ENCODE measurements at places on chromosomes 2 and 18.
A peak's percentile ranks its signal among the peaks of the same experiment; 100 is the strongest.

GRCh38 chr18:23266717-23267446 lies 131.6 kb downstream of the CABLES1 start:
- no peak for DNase-seq

DNA sequence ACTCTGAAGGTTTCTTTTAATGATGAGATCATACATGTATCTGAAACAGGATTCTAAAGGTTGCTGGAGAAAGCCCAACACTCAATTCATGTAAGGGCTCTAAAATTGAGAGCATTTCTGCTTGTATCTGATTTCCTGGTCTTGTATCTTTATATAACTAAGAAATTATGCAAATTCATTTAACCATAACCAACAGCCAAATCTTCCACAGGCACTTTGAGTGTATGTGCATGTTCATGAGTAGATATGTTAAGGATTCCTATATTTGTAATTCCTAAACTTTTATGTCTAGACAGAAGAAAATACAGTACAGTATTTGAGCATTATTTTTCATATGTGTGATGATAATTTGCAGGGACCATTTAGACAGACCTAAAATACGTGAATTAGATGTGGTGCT lies 20.4 kb upstream of the PELI1 start:
- DNase-seq, result no peak

- peak; percentile 54 for DNase-seq
These were observed 96.0 kb upstream of the TTC39C start for GRCh38 chr18:23918395-23919032.

DNA sequence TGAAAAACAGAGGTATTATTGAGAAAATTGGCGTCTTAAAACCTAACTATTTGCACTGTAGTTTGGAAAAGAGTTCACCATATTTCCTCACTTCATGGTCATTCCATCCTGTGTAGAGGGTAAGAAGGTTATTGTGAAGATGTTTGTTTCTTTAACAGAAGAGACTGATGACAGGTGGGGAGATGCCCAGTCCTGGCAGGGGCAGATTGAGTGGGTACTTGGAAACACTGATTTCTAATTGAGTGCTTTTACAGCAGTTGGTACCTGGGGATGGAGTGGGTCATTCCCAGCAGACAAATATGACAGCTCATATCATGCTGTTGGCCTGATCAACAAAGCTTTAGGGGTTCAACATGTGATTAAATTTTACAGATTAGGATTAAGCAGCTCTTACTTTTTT lies 67.5 kb downstream of the MYOM1 start:
- DNase-seq, result no peak

GRCh38 chr2:18209934-18210639 lies 331.6 kb downstream of the KCNS3 start:
- no peak for DNase-seq

DNA sequence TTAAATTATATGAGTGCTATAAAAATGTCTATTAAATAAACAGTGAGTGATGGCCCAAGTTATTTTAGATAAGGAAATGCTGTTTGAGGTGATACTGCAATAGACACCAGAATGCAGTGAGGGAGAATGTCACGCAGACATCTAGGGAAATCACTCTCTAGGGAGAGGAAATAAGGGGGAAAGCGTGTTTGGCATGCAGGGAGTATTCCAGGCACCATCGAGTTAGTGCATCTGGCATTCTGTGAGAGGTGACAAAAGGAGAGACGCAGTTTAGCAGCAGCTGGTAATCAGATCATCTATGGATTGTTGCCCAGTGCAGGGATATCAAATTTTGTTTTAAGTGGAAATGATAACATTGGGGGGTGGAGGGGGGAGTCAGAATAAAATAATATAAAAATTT lies 175.4 kb upstream of the NETO1 start:
- no peak for DNase-seq

DNA sequence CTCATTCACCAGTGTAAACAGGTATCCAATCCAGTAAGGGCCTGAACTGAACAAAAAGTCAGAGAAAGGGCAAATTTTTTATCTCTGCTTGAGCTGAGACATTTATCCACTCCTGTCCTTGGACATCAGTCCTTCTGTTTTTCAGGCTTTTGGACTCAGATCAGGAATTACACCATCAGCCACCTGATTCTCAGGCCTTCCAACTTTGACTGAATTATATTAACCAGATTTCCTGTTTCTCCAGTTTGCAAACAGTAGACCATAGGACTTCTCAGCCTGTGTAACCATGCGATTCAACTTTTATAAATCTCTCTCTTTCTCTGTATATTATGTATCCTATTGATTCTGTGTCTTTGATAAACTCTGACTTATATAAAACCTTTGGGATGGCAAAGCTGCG lies 289.3 kb upstream of the CDH2 start:
- no peak for DNase-seq

Data from SK-N-SH (cell line).